RKO (cell line): ENCODE measurements at places on chromosomes 12 and 14.
A peak's percentile ranks its signal among the peaks of the same experiment; 100 is the strongest.

GRCh38 chr12:10716704-10717315 is 6.3 kb downstream of the YBX3 start:
- DNase-seq, result peak; percentile 78

GRCh38 chr12:121295746-121296617 is 527 bp downstream of the CAMKK2 start:
- peak; percentile 40 for DNase-seq

- DNase-seq, result peak; percentile 19
Measured at GRCh38 chr14:100271247-100271939, 32.4 kb downstream of the YY1 start.

GRCh38 chr14:102097441-102098135 is 10.7 kb upstream of the HSP90AA1 start:
- no peak for DNase-seq

- DNase-seq, result no peak
Measured at GRCh38 chr14:73762375-73762822, 48.2 kb upstream of the PNMA1 start.

- no peak for DNase-seq
Measured at GRCh38 chr12:104425614-104426013, 31.1 kb upstream of the CHST11 start.

GRCh38 chr14:64444140-64444539 is 21.2 kb upstream of the AKAP5 start:
- no peak for DNase-seq

DNA sequence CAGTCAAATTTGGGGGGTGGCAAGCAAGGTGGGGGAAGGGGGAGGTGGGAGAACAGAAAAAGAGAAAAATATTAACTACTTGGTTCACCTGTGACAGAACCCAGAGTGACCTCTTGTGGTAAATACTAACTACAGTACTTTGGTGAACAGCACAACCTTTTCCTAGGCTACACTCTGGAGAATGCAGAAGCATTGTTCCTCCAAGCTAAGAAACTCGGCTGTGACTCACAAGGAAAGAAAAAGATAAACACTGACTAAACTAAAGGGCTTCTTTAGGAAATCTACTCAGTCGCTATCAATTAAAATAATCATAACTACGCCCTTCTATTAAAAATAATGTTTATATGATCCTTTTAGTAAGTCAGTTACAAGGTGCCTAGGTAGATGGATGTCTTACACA is 5.4 kb downstream of the KCNH5 start:
- peak; percentile 63 for DNase-seq

- no peak for DNase-seq
Measured at GRCh38 chr14:99192028-99192621, 79.9 kb downstream of the BCL11B start.

DNA sequence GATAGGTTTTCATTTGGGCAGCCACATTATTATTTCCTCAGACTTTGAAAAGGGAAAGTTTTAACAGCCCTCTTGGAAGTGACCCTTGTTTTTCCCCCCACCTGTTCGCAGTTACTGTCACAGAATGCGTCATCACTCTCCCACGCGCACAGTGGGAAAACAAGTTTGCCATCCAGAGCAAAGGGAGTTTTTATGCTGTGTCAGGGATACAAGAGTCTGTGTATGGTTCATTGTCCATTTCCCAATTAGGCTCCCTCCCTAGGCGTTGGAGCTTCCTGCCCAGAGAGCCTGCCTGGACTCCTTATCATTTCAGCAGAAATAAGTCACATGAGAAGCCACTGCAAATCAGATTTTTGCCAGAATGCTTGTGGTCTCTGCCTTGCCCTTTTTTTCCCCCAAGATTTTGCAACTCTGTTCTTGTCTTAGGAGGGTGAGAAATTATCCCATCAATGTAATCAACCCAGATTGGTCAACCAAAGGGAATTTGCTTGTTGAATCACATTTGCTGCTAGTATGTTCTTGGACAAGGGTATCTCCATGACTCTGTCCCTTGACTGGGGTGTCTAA is 104.1 kb downstream of the IGF1 start:
- no peak for DNase-seq

DNA sequence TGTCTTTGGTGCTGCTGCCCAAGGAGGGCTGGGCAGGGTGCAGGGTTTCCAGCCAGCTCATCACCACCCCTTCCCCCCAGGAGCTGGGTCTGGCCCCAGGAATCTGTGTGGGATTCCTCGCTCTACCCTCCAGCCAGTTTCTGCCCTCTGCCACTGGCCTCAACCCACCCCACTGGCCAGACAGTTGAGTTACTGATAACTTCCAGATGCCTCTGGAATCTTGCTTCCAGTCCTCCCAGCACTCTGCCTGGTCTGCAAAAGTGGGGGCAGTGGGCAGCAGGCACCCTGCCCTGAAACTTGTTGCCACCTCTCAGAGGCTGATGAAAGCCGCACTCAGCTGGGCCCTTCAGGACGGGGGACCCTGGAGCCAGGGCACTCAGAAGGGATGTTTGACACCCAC is 20.1 kb upstream of the TBX3 start:
- DNase-seq, result no peak

DNA sequence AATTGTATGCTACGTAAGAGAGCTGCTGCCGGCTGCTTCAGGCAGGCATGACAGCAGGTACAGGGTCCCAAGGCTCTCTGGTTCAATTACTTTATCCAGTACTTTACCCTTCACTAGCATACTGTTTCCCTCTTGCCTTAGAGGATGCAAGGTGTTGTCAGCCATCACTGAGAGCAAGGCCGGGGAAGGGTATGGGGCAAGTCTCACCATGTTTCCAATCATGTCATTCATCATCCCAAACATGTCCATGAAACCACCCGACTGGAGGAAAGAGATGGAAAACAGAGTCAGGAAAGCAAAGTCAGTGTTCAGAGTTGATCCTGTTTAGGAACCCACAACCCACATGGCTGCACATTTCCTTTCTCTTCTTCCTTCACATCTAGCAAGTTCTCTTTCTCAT is 2.4 kb downstream of the MLF2 start:
- no peak for DNase-seq

DNA sequence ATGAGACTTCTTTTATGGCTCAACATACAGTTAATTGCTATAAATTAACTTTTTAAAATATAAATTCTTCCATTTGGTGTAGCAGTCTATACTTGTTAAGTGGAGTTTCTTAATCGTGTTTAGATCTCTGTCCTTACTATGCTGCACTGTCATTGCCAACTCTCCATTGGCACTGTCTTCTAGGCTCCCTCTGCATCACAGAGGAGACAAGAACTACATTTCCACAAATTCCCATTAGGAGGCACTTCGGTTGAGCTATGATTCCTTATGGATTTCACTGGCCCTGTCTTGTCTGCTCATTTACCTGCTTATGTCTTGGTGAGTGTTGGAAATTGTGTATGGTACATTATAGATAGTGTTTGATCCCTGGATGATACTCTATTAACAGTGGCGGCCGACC is 630.9 kb upstream of the ATXN7L3B start:
- DNase-seq, result no peak

GRCh38 chr12:132707241-132707640 is 3.4 kb upstream of the PGAM5 start:
- no peak for DNase-seq

DNA sequence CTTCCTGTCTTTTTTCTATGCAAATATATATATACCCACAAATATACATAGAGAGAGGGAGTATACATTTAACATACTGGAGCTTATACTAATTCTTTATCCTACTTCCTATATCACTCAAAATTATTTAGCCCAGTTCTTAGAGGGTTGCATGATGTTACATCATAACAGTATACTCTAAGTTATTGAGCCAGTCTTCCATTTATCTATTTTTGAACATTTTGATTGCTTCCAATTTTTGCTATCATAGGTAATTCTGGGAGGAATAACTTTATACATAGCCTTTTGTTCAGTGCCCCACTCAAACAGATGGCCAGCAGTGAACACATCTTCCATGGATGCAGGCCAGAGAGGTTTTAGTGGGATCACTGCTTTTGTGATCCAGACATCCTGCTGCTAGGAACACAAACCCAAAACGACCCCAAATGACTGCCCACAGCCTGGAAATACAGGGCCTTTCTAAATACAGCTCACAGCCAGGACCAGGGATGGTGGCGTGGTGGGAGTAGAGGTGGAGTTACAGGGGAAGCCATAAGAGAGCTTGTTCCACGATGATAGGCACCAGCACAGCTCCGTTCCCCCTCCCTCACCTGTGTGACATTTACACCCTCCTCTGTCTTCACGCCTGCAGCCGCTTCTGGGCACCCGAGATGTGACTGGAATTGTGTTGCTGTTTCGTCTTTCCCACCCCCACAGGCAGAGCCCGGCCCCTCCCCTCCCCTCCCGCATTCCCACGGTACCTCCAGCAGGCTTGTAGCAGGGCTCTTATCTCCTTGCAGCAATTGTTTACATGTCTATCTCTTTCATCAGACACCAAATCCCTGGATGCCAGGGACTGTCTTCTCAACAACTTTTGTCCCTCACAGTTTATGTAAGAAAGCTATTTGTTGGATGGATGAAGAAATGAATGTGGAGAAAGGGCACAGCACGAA is 30.7 kb upstream of the HDAC7 start:
- no peak for DNase-seq

- DNase-seq, result no peak
Measured at GRCh38 chr14:73264080-73264884, 27.0 kb downstream of the PAPLN start.

DNA sequence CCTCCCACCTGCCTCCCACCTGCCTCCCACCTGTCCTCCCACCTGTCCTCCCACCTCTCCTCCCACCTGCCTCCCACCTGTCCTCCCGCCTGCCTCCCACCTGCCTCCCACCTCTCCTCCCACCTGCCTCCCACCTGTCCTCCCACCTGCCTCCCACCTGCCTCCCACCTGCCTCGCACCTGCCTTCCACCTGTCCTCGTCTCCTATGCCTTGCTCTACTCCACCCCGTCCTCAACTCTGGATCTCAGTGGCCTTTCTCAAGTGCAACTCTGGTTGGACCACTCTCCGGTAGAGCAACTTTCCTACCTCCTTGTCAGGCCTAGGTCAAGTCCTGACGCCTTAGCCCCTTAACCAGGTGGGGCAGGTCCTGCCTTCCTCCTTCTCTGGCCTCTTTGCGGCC is 29.3 kb upstream of the PEX5 start:
- DNase-seq, result no peak

DNA sequence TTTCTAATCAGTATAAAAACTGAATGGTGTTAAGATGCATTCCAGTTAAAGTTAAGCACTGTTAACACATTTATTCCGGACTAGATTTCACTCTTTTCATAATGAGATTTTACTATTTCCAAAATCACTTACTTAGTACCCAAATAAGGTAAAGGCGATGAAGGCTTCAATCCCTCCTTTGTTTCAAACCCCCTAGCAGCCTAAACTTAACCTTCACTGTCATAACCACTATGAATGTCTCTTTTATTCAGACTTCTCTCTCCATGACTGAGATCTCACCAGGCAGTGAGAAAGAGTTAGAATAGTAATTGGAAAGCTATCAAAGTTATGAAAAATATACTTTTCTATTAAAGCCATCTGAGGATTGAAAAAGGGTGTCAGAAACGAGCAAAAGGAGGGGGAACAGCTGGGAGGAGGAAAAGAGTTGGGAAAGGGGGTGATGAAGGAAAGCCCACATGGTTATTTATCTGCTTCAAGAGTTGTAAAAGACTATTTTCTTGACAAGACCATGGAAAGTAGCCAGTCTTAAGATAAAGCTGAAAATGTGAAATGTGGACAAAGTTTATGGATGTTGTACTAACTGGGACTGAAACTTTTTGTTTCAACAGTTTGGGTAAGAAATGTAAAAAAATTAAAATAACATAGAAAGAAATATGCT is 11.7 kb downstream of the EPS8 start:
- no peak for DNase-seq

- DNase-seq, result no peak
Measured at GRCh38 chr12:105948331-105948730, 190.4 kb downstream of the NUAK1 start.

DNA sequence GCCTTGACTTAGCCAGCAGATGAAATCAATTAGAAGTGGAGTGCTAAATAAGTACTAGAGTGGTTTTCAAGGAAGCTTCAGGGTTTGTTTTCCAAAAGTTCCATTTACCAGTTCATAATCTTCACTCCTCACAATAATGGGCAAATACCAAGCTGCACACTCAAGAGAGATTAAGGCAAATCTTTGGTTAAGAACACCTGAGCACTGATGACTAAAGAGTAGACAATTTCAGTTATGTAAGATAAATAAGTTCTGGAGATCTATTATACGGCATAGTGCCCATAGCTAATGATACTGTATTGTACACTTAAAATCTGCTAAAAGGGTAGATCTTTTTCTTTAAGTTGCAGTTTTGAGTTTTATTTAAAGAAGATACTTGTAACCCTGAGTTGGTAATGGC is 125.0 kb downstream of the ARMH4 start:
- DNase-seq, result no peak

DNA sequence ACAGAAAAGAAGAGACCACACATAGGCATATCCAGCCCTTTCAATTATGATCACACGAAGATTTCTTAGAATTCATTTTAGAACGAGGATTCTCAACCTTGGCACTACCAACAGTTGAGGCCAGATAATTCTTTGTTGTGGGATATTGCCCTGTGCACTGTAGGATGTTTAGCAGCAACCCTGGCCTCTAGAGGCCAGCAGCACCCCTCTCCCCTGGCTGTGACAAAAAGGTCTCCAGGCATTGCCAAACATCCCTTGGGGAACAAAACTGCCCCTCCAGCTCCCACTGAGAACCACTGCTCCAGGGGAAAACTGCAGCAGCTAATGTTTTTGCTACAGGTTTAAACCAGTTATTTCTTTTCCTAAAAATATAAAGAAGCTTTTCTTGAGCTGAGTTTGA is 7.1 kb downstream of the NT5DC3 start:
- no peak for DNase-seq
